MV-4-11 (cell line): ENCODE measurements at places on chromosomes 5 and 9.

- no peak for DNase-seq
Observed at GRCh38 chr9:114186605-114187289, 31.4 kb downstream of the COL27A1 start.

- DNase-seq = no peak
Observed at GRCh38 chr5:159982421-159983173, 26.3 kb upstream of the TTC1 start.

DNA sequence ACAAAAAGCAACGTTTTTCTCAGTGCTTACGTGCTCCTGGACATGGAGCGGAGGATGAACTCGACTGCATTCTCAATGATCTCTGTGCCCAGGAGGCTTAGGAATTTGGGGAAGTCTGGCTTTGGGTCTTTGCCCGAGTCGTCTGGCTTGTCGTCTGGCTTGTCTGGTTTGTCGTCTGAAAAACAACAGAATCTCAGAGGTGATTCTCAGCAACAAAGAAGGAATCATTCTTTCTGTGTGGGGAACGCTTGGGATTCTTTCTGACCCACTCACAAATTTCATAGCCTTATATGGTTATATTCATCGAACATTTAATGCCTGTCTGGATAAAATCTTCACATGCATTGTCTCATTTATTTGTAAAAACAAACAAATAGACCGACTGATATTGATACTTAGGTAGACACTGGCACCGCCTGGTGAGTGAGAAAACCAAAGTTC is 4.7 kb downstream of the C5orf46 start:
- no peak for DNase-seq

- no peak for DNase-seq
Observed at GRCh38 chr9:6996061-6996854, 238.5 kb downstream of the KDM4C start.

- DNase-seq = no peak
Observed at GRCh38 chr9:38059233-38059936, 9.6 kb downstream of the SHB start.

DNA sequence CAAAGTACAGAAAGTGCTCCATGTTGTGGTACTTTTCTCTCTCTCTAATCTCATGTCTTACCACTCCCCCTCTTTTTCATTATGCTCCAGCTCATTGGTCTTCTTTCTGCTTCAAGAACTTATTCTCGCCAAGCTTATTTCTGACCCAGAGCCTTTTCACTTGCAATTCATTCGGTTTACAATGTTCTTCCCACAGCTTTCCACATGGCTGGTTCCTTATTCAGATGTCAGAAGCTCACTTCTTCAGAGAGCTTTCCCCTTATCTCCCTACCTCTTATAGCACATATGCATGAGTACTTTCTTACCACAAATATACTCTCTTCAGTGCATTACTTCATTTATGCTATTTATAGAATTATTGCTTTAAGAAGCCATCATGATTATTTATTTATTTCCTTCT is 338.8 kb upstream of the ATP10B start:
- DNase-seq = no peak

DNA sequence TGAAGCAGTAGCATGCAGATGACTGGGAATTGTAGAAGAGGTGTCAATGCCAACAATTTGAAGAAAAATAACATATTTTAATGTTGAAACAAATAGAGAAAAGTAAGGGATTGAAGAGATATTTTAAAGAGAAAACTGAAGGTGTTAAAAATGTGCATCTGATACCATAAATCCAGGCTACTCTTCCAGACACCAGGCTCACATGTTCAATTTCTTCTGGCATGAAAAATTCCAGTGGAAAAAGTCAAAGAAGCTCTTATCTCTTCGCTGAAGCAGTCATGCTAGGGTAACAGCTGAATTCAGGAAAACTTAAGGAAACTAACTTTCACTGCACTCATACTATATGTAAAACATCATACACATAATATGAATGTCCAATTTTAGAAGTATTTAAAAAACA is 335.0 kb downstream of the PDE4D start:
- no peak for DNase-seq

DNA sequence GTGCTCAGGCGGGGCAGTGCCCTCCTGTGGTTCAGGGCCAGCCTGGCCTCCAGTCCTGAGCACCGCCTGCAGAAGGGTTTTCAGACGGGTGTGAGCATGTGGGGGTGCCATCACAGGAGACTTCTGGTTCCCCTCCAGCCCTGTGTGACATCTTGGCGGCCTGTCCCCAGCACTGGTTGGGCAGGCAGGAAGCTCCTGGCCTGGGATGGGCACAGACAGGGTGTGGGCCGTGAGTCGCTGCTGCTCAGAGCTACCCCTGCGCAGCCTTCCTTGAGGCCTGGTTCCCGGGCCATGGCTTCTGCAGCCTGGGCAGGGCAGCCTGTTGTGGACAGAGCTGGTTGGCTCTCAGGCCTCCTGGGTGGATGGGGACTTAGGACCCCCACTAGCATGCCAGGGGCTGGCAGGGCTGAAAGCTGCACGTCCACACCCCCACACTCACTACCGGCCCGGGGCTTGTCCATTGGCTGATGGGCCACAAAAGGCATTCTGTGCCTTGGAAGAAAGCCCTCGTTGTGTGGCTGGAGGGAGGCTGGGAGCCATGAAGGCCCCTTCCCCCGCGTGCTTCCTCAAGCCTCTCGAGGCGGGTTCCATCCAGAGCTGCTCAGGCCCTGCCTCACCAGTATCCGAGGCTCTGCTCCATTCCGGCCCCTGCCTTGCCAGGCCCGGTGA is 58.7 kb downstream of the RXRA start:
- peak; percentile 38 for DNase-seq

DNA sequence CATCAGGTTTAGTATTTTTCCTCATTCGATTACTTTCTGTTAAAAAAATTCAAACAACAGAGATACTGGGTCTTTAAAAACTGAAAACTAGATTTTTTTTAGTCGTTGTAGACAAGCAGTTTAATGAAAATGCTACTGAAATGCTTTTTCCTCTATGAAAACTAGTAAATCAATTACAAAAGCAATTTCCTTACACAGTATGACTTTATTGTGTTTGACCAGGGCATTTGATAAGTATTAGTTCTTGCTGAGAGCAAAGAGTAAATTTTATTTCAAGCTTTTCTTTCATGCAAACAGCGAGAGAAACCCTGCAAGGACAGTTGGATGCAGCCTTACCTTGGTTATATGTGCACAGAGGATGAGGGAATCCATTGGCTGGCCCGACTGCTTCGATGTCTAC is 308.5 kb downstream of the MAT2B start:
- no peak for DNase-seq

DNA sequence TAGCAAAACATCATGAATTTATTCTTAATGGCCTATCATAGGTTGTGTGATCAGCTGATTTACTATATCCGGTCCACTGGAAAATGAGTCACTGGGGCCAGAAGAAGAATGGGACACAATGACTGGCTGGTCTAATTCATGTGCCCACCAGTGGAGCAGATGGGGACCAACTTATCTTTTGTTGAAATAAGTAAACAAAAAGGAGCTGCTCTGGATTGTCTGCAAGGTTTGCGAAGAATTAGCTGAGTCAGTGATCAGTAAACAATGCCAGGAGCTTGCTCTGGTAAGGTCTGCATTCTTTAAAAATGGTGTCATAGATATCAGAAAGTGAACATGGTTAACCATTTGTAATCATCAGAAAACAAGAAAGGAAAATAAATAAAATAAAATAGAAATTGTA is 128.0 kb downstream of the RASEF start:
- no peak for DNase-seq

DNA sequence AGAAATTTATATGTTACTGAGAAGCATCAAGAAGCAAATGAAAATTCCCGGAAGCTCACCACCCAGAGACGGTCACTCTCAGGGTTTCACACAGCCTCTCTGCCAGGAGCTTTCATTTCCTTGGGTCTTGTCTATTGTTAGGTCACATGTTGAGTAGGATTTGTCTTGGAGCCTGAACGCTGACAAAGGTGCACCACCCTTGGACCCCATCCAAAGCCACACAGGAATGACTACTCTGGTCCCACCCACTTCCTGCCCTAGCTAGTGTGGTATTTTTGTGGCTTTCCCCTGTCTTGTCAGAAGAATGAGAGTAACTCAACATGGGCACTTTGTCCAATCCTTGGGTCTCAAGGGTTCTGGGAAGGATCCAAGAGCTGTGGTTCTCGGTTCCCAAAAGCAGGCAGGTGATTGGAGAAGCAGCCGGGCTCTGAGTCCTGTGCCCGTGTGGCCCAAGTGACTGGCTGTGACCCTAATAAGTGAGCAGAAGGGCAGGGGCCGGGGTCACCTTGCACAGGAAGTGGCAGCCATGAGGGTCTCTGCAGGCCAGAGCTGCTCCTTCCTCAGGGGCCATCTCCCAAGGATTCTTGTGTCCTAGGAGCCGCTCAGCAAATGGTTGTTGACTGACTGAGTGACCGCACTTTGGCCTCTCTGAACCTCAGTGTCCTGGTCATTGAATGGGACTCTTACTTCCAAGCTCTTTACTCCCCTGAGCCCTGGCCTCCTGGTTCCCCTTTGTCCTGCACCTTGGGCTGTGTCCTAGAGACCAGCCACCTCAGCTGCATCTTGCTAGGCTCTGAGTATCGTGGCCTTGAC is 6.9 kb downstream of the FGD3 start:
- DNase-seq = peak; percentile 24

- no peak for DNase-seq
Observed at GRCh38 chr5:68258531-68258930, 43.0 kb downstream of the PIK3R1 start.

DNA sequence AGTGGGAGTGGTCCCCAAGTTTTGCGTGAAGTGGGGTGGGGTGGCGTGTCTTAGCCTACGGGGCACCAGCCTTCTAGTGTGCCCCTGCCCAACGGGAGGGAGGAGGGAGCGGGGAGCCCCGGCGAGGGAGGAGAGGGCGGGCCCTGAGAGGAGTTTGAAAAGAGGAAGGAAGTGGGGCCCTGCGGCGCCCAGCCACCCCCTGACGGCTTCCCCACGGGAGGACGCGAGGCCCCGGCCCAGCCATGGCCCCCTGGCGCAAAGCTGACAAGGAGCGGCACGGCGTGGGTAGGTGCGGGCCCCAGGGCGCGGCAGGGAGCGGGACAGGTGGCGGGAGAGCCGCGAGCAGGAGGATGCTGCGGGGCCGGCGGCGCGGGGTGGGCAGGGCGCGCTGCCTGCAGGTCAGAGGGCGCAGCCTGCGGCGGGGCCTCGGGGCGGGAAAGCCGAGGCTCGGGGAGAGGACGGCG is at the start of gene DOCK2:
Gene DOCK2, plus strand, starts transcription at position 191 of the 464 bp plus-strand sequence. Its CDS starts 52 bp downstream, at position 243.
- peak; percentile 76 for DNase-seq

- no peak for DNase-seq
Observed at GRCh38 chr9:4517274-4517673, 27.0 kb downstream of the SLC1A1 start.

DNA sequence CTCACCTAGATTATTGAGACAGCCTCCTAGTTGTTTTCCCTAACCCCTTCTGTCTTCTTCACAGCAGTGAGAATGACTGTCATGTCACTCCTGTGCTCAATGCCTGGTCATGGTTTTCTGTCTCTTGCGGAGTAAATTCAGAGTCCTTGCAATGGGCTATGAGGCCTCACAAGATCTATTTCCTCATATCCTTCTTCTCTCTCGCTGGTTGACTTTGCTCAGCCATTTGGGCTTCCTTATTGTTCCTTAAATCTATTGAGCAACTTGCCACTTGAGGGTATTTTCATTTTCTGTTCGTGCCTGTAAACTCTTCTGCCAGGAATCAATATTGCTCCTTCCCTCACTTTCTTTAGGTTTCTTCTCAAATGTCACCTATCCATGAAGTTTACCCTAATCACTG is 9.0 kb downstream of the PPP3R2 start:
- peak; percentile 93 for DNase-seq

DNA sequence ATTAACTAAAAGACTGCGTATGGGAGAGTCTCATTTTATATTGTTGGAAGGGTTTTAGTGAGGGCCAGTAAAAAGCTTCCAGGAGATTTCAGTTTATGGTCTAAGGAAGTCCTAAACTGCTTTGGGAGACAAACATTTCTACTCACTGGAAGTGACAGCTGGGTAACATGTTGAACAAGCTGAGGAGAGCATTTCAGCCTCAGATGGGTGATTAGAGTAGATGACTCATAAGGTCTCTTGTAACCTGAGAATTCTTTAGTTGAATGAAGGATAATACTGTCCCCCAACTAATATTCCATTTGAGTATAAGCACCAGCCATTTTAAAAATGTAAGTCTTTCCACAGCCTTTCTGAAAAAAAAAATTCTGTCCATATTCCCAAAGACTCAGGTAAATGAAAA is 218.0 kb upstream of the C9orf72 start:
- DNase-seq = no peak

- DNase-seq = no peak
Observed at GRCh38 chr9:136567651-136568287, 21.9 kb upstream of the NOTCH1 start.

- no peak for DNase-seq
Observed at GRCh38 chr9:20319641-20320337, 302.5 kb downstream of the MLLT3 start.

- no peak for DNase-seq
Observed at GRCh38 chr5:129003232-129003631, 37.9 kb downstream of the SLC27A6 start.

- peak; percentile 99 for DNase-seq
Observed at GRCh38 chr9:272251-273213, 57.9 kb downstream of the DOCK8 start.

DNA sequence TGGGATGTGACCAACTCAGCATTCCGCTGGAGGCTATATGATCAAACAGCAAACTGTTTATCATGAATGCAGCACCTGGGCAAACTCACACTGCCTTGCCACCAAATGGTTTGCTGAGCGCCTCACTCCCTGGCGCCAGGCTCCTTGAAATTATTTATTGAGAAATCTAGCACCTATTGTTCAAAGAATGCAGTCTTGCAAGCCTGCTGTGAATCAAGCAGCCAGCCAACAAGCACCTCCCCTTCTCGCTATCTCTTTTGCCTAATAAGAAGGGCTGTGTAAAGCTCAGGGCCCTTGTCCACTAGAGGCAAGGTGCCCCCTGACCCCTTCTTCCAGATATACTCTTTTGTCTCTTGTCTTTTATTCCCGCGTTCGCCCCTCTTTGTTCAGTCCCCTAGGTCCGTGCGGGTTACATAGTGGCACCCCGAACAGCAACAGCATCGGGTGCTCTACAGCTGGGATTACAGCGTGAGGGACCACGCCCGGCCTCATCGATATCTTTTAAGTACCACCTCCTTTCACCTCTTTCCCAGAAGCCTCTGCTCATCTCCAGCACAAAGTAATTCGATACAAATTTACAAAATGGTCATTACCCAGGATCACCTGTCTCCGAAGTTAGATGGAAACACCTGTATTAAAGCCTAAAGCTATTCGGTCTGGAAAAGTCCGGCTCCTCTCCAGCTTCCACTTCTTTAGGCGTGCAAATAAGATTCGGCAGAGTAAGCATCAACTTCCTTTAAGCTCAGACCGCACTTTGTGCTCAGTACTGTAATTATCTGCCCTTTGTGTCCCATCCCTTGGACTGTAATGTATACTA is 896 bp downstream of the RIGI start:
- peak; percentile 30 for DNase-seq

GRCh38 chr9:69483886-69484422 is 158.9 kb downstream of the ENTREP1 start:
- DNase-seq = no peak

DNA sequence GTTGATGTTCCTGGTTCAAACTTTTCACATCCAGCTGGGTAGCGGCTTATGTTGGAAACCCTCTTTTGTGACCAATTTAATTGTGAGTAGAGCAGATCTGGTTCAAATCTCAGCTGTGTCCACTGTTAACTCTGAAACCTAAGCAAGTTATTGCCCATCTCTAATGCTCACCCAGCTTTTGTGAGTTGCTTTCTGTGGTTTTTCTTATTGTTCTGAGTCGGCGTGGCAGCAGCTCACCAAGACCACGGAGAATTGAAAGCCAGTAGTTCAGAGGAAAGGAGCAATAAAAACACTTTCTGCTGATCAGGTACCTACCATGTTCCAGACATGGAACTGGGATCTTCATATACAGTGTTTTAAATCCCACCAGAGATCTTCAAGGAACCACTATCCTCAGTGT is 114.4 kb downstream of the DOCK2 start:
- peak; percentile 9 for DNase-seq

GRCh38 chr9:28847331-28847730 is 1274.0 kb upstream of the C9orf72 start:
- DNase-seq = no peak
